ENCODE measurements at places on chromosomes 5 and 9.
A peak's percentile ranks its signal among the peaks of the same experiment; 100 is the strongest.

DNA sequence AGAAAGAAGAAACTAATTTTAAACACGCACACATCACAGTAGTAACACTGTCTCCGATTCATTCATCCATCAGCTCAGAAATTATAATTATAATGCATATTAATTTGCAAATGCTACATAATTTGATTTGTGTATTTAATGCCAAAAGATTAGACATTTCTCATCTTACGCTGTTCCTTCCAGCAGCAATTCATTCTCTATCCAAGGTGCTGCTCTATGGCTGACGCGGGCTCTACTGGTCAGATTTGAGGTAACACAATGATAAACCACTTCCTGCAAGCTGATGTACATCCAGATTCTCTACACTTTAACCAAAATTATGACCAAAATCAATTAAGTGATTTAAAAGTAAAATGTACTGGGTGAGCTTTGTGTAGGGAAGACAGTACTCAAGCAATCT lies 77.9 kb upstream of the ICE1 start:
- no peak for DNase-seq

DNA sequence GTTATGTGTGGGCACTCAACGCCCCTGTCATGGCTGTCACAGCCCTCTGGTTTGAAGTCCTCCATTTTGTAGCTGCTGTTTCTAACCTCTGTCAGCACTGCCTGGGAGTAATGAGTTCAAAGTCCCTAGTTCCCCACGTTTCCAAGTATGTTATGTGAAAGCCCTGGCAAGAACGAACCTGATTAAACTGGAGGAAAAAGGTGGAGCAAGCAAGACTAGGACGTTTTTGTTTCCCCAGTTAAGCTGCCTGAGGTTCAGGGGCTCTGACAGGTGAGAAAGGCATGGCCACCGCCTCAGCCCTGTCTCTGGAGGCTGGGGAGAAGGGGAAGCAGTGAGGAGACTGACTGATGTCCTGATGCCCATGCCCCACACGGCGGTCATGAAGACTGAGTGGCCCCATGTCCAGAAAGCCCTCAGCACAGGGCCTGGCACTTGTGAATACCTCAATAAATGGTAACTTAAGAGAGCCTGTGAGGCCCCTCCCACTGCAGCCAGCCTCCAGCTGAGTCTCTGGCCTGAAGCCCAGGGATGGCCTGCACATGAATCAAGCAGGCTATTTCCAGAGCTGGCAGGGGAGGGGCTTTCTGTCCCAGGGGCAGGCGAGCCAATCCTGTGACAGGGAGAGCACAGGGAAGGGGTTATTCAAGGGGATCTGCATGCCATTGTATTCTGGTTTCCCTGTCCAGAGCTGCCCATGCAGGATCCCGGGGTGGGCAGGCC lies 61.8 kb downstream of the PFDN1 start:
- DNase-seq, result peak; percentile 91

DNA sequence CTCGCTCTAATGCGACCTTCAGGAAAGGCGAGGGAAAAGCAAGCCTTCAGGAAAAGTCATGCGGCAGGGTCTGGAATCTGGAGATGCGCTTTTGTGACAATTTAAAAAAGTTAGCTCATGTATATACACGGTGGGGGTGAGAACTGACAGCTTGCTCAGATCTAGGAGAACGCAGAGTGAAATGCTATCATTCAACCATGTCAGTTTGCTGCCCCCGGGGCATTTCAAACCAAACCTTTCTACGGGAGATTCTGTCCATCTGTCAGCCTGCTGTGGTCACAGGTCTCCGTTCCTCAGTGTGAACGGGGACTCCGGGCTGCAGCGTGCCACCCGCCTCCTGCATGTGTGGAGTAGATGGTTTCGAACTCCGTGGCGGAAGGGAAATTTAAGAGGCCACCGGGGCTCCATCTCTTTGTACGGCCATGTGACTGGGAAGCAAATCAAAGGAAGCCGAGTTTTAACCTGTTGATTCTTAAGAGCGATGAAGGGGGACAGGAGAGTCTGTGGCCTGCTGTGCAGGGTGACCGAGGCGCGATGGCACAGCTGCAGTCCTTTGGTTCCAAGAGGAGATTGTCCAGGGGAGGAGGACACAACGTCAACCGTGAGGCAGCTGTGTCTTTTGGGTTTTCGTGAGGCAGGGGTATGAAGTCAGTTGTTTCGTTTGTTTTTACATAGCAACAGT lies 45.9 kb downstream of the OTULIN start:
- no peak for DNase-seq

GRCh38 chr5:154390096-154390495 lies 55.7 kb upstream of the SAP30L start:
- peak; percentile 60 for DNase-seq

- DNase-seq, result no peak
Measured at GRCh38 chr9:116087246-116087645, 66.3 kb upstream of the PAPPA start.

GRCh38 chr9:16728137-16728508 lies 142.3 kb downstream of the BNC2 start:
- no peak for DNase-seq

- DNase-seq, result no peak
Measured at GRCh38 chr5:88944751-88945531, 62.0 kb upstream of the MEF2C start.

- DNase-seq, result no peak
Measured at GRCh38 chr9:79788662-79789061, 216.9 kb downstream of the TLE4 start.

DNA sequence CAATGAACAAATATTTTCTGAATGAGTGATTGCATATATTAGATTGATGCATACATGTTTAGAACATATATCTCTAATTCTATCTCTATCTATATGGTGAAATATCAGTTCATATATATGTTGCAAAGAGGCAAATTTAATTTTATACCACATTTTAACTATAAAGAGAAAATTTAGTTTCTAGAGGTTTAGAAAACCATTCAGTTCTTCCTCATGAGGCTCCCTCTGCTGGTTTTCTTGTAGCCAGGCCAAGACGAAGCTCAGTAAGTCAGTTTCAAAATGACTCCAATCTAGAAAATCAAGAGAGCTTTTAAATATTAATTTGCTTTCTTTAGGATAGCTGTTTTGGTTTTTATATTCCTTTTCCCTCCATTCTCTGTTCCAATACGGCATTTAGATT lies 312.1 kb downstream of the TMEM232 start:
- peak; percentile 12 for DNase-seq

DNA sequence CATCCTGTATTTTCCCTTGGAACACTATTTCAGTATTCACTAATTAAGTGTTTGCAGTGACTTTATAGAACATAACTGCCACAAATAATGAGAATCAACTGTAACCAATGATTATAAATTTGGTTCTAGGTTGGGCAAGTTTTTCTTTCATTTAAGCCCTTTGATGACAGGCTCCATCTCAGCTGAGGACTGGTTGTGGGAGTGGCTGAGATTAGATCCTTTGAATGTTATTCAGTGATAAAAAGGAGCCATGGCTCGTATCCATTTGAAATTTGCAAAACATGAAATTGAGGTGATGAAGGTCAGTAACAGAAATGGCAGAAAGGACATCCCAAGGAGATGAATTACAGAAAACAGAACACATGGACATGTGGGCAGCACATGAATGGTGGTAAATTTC lies 138.1 kb upstream of the PCA3 start:
- DNase-seq, result no peak

DNA sequence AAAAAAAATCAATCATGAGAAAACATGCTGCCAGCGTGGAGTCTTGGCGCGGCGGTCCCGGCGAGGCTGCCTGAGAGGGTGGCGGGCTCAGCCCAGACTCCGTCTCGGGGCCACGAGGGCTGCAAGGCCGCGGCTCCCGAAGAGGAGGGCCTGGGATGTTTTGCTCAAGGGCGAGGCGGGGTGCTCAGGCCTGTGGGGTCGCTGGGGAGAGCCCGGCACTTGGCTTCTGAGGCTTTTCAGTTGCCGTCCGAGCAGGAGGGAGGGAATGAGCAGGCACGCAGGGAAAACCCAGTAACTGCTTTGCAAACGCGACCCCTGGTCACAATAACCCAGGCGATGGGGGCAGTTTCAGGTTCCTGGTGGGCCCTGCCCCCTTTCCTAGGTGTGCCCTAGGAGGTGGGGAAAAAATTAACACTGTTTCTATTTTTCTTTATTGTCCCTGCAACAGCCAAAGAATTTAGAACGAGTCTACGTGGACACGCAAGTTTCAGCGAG lies 3.2 kb upstream of the IRX2 start:
- no peak for DNase-seq

DNA sequence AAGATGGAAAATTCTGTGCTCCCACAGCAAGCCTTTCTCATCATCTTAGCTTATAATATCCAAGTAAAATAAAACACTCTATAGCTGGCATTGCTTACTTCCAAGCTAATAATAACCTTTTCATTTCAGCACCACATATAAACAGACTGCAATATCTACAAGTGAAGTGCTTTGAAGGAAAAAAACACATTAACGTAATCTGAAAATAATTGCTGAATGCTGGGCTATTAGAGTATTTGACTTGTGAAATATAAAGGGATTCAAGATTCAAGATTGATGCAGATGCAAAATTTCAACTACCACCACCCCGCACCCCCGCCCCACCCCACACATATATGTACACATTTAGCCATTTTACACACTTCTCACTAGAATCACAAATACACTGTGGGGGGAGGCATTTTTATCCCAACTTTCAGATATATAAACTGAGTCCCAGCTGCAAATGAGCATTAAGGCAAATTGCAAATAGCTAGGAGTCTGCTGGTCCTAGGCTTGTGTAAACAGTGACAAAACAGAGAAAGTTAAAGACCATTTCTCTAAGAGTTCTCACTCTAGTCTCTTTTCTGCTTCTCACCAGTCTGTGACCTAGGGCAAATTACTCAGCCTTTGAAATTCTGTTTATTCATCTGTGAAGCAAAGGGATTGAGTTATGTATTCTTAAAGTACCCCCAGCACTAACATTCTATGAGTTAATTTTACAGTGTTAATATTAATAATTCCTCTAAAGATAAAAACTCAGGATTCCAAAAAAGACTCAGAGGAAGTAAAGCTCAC lies 489.4 kb downstream of the PRELID2 start:
- no peak for DNase-seq

DNA sequence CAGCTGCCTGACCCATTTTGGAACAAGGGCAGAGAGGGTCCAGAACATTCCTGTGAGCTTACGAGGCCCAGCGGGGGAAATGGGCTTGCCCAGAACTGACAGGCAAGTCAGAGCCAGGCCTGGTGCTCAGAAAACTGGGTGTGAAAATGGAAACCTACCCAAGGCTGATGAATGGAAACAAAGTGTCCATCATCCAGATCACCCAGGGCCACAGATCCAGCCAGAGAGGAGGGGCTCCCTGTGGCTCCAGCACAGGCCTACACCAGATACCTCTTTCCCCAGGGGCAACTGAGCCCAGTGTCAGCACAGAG lies 3.1 kb downstream of the CLTB start:
- DNase-seq, result no peak

GRCh38 chr9:119697996-119698395 lies 328.8 kb upstream of the BRINP1 start:
- no peak for DNase-seq

DNA sequence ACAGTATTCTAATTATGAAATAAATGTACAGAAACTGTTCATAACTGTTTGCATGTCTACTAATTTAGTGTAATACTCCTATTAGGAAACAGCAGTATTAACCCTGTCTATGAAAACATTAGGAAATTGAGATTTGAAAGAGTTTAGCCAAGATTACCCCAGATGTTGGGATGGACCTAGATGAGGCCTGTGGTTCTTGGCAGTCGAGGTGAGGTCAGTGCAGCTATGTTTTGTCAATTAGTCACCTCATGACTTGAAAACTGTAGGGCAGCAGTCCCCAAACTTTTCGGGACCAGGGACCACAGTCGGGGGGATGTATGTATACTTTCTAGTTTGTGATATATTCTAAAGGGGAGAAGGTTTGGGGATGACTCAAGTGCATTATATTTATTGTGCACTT lies 4.7 kb downstream of the LNPEP start:
- DNase-seq, result no peak

DNA sequence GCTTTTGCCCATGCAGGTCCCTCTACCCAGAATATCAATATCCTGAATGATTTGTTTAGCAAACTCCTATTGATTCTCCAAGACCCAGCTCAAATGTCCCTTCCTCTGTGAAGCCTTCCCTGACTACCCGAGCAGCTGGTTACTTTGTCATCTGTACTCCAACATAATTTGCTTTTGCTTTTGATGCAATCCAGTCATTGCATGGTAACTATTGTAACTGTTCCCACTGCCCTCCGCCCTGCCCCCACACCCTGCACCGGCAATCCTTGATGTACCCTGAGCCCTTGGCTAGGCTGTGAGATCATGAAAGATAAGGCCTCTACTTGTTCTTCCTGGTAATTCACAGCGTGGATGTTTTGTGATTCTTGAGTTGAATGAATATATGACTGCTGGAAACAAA lies 119.9 kb upstream of the BOD1 start:
- DNase-seq, result no peak

- peak; percentile 25 for DNase-seq
Measured at GRCh38 chr5:54013556-54014194, 296.7 kb downstream of the ARL15 start.

DNA sequence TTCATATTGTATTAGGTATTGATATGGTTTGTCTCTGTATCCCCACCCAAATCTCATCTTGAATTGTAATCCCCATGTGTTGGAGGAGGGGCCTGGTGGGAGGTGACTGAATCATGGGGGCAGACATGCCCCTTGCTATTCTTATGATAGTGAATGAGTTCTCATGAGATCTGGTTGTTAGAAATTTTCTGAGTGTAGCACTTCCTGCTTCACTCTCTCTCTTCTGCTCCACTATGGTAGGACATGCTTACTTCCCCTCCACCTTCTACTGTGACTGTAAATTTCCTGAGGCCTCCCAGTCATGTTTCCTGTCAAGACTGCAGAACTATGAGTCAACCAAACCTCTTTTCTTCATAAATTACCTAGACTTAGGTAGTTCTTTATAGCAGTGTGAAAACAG lies 187.4 kb upstream of the SLC24A2 start:
- DNase-seq, result no peak

DNA sequence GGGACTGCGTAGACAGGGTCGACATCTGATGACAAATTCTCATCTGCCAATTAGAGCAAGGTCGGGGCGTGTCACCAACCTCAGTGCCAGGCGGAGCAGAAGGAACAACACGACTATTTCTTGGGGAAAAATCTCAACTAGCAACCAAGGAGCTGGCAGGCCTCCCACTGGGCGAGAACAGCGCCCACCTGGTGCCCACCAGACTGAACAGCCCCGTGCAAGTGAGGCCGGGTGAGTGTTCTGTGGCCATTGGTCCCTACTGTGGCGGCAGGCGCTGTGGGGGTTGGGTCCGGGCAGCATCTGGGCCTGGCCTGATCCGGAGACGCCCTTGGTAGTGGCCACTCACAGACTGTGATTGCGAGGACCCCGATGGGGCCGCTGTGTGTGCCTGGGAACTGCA lies 11.5 kb downstream of the NOTCH1 start:
- no peak for DNase-seq

- no peak for DNase-seq
Measured at GRCh38 chr9:131672451-131672850, 67.4 kb downstream of the RAPGEF1 start.
